ENCODE measurements at places on chromosomes 13 and 19. TPM values are rescaled to one million over a fixed set of nuclear protein-coding genes. Genes with fewer than 3 reads are reported as not detected.
A peak's percentile ranks its signal among the peaks of the same experiment; 100 is the strongest.

DNA sequence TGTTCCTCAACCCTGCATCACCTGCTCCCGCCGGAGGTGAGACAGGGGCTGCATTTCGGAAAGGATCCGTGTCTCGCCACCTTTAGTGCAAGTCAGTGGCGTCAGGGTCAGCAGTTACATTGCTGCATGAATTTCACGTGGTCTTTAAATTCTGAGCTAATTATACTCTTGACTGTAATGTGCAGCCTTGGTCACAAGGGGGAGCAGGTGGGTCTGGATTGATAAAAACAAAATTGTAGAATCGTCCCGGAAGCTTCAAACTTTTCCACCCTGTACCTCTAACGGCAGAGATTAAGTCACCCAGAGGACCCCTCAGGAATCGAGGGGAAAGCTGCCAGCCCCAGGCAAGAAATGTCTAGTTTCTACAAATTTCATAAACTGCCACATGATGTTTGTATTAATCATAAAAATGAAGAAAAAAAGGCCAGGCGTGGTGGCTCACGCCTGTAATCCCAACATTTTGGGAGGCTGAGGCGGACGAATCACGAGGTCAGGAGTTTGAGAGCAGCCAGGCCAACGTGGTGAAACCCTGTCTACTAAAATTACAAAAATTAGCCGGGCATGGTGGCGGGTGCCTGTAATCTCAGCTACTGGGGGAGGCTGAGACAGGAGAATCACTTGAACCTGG lies 20.2 kb downstream of the BBC3 start:
- DNase-seq: peak; percentile 73

- DNase-seq: no peak
Observed at GRCh38 chr13:111860231-111860552, 206.8 kb upstream of the SOX1 start.

DNA sequence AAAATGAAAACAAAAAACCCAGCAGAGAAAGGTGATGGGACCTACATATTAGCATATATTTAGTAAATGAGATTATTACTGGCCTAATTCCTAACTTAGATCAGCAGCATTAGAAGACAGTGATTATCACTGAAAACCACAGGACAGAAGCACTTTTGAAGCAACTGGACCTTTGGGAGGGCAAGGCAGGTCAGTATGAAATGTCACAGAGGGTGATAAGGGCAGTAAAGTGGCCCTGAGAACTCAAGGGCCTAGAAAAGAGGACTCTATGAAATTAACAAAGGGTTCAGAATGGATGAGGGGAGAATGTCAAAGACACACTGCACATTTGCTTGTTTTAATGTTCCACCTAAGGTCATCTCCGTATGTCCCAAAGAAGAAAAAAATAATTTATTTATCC lies 148.7 kb downstream of the VWA8 start:
- no peak for DNase-seq

The CD209 gene
- 0.85 TPM for polyA plus RNA-seq

The CEACAM20 gene
- not detected for polyA plus RNA-seq

The PRPF31 gene
- polyA plus RNA-seq: 51.1 TPM
